ENCODE measurements at places on chromosomes 3 and 15.

GRCh38 chr15:29560896-29561295 is 261.4 kb downstream of the TJP1 start:
- no peak for DNase-seq

GRCh38 chr15:84911879-84912660 is 27.6 kb downstream of the SLC28A1 start:
- peak; percentile 57 for DNase-seq

- DNase-seq: peak; percentile 69
Observed at GRCh38 chr3:71389911-71390573, 193.5 kb downstream of the FOXP1 start.

DNA sequence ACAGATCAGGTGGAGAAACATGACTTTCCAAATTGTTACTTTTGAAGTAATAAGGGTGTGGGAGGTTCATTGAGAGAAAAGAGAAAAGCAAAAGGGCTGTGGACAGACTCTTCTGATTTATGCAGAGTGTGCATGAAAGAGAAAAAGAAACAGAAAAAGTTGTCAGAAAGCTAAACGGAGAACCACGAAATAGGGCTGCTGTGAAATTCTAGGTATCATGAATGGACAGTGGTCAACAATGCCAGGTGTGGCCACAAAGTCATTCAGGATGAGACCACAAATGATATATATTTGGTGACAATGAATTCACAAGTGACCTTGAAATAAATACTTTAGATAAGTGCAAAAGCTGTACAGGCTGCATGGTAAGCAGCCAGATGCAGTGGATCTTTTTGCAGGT is 170.1 kb downstream of the IL5RA start:
- no peak for DNase-seq

GRCh38 chr3:123834631-123835030 is 49.5 kb downstream of the MYLK start:
- DNase-seq: peak; percentile 97

GRCh38 chr3:10447527-10448260 is 57.7 kb downstream of the ATP2B2 start:
- no peak for DNase-seq

- DNase-seq: no peak
Observed at GRCh38 chr3:156404217-156404616, 150.7 kb downstream of the SSR3 start.

DNA sequence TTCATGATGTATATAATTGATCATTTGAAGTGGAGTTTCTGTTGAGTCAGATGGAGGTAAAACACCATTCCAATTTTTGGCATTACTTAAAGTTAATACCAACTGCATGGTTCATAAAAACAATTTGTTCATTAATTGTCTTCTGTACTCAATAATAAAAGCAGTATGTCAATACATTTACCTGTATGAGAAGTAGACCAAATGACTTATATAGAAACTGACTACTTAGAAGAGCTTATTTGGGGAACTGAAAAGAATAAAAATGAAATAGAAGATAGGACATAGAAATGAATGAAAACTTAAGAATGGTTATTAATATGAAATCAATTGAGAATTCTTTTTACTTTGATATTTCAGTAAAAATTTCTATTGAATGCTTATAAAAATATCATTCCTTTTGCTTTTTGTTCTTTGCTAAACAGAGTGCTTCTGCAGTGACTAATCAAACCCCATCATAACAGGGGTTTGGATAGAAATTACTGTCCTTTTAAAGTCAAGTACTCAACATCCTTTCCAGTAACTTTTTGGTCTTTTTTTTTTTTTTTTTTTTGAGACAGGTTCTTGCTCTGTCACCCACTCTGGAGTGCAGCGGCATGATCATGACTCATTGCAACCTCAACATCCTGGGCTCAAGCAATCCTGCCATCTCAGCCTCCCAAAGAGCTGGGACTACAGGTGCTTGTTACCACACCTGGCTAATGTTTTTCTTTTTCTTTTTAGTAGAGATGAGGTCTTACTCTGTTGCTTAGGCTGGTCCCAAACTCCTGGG is 6.5 kb upstream of the CRYBG3 start:
- DNase-seq: peak; percentile 40

GRCh38 chr3:123663977-123664376 is 79.1 kb upstream of the HACD2 start:
- DNase-seq: no peak

DNA sequence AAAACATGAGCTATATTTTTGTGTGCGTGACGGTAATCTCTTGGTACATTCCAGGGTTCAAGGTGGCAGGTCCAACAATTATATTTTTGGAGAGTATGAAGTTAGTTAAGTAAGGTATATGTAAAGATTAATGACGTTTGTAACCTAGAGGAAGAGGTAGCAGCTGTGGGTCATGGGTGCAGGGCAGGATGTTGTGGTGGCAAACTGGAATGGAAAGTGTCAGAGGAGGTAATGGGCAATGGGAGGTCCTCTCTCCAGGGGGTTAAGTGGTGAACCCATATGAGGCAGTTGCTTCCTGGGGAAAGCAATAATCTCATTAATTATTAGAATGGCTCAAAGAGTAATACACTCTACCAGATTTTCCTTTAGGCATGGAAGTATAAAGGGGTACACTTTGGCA is 1.0 kb upstream of the CD200R1L start:
- DNase-seq: peak; percentile 20

DNA sequence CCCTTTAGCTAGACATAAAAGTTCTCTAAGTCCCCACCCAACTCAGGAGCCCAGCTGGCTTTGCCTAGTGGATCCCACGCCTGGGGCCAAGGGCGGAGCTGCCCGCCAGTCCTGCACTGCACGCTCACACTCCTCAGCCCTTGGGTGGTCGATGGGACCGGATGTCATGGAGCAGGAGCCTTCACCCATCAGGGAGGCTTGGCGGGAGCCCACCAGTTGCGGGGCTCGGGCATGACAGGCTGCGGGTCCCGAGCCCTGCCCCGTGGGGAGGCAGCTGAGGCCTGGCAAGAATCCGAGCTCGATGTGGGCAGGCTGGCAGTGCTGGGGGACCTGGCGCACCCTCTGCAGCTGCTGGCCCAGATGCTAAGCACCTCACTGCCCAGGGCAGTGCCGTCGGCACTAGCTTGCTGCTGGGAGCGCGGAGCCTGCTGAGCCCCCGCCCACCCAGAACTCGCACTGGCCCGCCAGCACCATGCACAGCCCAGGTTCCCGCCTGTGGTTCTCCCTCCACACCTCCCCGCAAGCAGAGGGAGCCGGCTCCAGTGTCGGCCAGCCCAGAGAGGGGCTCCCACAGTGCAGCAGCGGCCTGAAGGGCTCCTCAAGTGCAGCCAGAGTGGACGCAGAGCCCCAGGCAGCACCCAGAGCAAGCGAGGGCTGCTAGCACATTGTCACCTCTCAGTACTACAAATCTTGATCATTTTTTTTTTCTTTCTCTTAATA is 391.4 kb upstream of the NDN start:
- no peak for DNase-seq

- DNase-seq: peak; percentile 27
Observed at GRCh38 chr3:97958396-97958795, 13.8 kb downstream of the RIOX2 start.

DNA sequence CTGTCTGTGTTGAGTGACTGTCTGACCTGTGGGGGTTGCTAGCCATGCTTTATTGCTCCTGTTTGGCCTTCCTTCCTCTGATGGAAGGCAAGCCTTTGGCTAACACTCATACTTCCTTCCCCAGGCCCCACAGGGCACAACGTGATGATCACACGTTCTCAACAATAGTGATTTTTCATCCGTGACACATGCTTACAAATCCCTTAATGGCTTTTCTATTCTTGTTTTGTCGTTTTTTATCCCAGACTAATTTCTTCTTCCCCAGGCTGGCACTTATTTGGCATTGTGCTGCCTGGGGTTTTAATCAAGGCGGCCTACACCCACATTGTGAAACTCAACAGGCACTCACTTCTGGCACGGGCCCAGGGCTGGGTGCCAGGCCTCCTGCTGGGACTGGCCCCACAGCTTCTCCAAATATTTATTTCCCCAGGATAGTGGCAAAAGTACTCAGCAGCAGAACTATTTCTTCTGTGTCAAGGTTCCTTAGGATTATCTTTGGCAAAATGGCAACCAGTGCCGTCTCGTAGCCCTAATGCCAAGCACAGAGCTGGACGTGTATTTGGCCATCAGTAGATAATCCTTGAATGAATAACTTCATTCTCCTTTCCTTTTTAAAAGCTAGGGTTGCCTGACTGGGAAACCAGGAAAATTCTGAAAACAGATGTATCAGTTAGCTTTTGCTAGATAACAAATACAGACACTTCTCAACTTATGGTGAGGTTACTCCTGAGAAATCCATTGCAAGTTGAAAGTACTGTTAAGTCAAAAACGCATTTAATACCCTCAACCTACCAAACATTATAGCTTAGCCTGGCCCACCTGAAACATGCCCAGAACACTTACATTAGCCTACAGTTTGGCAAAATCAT is 30.6 kb downstream of the CMTM7 start:
- DNase-seq: peak; percentile 92

GRCh38 chr15:49857496-49858475 is 236.9 kb downstream of the DTWD1 start:
- no peak for DNase-seq

DNA sequence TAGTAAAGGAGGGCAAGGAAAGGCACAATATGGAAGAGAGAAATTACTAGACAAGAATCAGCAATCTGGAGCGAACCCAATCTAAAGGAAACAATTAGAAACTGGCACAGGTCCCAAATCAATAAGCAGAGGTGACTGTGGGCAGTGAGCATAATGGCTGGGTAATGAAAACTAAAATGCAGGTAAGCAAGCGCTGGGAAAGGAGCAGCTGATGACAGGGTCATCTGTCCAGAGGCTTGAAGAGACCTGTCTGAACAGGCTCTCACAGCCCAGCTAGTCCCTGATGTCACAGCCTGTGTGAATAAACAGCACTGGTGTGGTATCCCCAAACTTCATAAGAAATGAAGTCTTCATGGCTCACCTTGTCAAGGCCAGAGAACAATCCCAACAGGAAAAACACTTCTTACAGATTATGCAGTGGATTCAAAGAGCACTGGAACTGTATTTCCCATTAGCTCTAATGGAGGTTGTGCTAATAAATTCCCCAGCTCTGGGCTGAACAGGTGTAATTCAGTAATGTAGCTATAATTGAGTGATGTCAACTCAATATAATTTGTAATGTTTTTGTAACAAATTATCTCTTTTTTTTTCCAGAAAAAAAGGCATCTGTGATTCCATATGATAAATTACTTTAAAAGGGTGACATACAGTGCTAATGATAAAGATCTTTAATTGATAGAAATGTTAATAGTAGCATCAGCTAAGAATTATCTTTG is 197.3 kb downstream of the FHIT start:
- no peak for DNase-seq

- DNase-seq: no peak
Observed at GRCh38 chr15:29682361-29682760, 139.9 kb downstream of the TJP1 start.

DNA sequence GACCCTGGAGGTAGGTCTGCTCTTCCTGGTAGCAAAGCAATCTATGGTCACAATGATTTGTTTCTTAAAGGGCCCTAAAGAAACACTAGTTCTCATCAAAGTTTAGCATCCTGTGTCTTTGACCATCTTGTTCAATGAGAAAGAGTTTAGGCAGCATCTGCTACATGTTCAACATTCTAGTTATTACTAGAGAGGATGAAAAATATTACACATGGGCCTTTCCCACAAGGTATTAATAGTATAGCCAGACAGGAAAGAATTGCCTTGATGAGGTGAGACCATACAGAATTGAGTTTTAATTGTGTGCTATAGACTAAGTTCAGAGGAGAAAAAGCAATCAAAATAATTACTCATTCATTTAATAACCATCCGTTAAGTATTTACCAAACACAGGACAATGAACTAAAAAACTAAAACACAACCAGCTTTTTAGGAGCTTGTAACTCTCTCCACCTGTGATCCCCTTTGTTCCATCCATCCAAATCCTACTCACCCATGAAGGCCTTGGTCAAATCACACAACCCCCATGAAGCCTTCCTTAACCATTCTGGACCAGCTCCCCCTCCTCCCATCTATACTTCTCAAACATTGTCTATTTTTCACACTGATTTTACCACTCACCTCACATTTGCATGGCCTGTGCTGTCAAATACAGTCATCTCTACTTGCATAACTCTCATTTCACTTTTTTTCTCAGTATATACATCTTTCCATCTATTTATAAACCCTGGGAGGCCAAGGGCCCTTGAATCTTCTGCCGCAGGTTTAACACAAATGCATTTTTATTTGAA is 122.9 kb downstream of the RORA start:
- no peak for DNase-seq

- DNase-seq: peak; percentile 53
Observed at GRCh38 chr3:59559721-59560435, 510.1 kb upstream of the CFAP20DC start.

GRCh38 chr3:36911990-36912804 is 32.7 kb downstream of the TRANK1 start:
- peak; percentile 50 for DNase-seq

DNA sequence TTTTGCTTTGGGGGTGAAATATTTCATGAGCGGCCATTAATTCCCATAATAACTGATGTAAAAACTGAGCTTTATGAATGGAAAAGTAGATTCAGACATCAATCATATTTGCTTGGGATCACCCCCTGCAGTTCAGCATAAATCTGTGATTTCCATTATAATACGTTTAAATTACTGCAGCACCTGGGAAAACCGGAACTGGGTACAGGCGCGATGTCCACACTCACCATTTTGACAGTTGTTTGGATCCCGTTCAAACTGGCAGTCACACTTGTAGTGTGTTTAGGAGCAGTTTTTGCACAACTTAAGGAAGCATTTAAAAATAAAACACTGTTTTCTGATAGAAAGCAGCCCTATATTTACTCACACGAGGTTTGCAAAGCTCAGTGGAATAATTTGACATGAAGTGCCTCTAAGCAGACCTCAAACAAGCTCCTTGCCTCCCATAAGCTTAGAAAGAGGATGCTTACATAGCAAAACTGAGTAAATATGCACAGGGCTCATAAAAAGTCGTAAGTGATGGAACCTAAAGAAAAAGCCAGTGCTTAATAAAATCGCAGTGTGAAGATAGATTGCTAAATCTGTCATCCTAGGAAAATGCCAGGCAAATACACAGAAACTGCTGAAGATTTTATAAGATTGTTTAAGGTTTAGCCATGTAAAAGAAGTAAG is 377.6 kb downstream of the PTPRG start:
- no peak for DNase-seq

- peak; percentile 17 for DNase-seq
Observed at GRCh38 chr3:79521221-79521848, 246.5 kb downstream of the ROBO1 start.

DNA sequence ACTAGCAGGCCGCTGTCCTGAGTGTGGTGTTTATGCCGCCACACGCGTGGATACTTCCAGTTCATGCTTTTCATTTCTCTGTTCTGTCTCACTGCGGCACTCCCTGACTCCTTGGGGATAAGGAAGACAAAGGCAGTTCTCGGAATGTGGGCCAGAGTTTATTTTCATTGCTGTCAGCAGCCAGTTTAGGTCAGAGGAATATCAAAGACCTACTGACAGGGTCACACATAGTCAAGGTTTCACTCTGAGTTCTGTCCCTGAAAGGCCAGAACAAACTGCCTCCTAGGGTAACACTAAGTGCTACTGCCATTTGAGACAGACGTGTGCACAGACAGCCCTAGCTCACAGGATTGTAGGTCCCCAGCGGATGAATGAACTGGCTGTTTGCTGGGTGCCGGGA is 27.3 kb upstream of the SPTBN5 start:
- no peak for DNase-seq

Data from Daoy (cell line).